Inflammatory macrophage (primary cell): ENCODE measurements at places on chromosomes 1 and 21.

GRCh38 chr1:188128761-188129160 lies 1300.0 kb downstream of the PLA2G4A start:
- no peak for DNase-seq

DNA sequence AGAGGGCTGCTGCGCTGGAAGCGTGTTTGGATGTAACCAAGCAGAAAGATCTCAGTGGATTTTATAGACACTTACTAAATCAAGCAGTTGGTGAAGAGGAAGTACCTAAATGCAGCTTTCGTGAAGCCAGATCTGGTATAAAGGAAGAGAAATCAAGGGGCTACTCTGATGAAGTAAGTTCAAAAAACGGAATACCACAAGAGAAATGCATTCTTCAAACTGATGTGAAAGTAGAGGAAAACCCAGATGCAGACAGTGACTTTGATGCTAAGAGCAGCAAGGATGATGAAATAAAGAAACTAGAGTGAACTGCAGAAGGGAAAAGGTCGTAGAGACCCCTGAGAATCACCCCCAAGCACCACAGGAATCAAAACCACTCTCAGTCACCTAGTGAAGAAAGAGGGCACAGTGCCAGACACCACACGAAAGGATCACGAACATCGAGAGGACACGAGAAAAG lies 40.8 kb upstream of the NEXN start:
- DNase-seq = no peak

DNA sequence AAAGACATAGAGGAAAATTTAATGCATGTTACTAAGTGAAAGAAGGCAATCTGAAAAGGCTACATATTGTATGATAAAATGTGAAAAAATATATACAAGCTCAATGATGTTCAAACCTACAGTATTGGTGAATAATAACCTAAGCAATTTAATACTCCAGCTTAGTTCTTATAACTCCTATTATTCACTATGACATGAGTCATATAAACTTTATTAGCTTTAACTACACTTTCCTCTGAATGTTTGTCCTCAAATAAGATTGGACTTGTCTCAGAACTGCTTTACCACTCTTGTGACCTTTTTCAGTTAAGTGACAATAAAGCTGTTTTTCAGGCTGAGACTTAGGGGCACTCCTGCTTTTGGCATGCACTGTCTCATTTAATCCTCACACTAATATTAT lies 50.9 kb downstream of the CNST start:
- no peak for DNase-seq

DNA sequence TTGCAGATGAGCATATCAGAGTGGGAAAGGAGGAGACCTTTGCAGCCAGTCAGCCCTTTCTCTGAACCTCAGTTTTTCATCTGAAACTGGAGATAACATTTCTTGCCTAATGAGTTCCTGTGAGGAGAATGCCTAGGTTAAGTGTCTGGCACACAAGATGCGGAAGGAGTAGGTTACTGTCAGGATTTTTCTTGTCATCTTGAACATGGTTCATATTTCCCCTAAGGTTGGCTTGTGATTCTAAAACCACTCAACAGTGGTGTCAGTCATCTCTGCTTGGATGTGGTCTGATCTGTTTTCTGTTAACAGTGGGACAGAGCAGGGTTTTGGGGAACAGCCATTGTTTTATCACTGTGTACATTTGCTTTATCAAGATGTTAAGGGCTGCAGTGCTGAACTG lies 70.6 kb downstream of the TGFB2 start:
- no peak for DNase-seq

DNA sequence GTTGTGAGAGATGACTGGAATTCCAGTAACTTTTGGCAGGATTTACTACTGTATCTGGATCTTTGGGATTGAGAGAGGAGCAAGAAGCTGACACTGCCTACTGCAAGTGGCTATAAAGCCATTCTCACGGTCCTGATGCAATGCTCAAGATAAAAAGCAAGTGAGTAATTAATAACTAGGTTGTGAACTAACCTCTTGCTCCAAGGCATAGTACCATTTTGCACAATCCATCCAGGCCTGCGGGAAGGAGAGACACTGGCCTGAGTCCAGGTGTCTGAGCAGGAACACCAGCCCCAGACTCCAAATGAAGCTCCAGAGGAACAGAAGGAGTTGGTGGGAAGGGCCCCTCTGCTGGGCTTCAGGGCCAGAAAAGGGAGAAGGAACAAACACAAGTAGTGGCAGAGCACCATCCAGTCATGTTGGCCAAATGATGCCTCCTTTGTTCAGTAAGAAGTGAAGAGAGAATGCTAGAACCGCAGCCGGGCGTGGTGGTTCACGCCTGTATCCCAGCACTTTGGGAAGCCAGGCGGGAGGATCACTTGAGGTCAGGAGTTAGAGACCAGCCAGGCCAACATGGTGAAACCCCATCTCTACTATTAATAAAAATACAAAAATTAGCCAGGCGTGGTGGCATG lies 9.9 kb upstream of the SLC45A3 start:
- DNase-seq = no peak

DNA sequence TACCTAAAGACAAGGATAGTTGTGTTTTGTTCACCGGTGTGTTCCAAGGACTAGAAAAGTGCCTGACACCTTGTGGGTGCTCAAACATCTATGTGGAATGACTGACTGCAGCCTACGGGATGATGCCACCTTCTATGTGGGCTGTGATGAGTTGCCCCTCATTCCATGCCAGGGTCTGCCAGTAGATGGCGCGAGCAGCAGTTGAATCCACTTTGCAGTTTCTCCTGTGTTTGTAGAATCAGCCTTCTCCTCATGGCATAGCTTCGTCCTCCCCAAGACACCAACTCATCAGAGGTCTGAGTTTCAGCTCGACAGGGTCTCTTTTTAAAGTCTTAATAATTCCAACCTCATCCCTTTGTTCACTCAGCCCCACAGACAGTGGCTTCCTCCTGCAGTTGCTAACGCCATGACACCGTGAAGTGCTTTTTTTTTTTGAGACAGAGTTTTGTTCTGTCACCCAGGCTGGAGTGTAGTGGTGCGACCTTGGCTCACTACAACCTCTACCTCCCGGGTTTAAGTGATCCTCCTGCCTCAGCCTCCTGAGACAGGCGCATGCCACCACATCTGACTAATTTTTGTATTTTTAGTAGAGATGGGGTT lies 133.7 kb downstream of the CAPN8 start:
- peak; percentile 71 for DNase-seq

GRCh38 chr21:42175110-42175710 lies 43.7 kb upstream of the ABCG1 start:
- DNase-seq = no peak

GRCh38 chr1:61151565-61151964 lies 69.2 kb downstream of the NFIA start:
- DNase-seq = no peak

GRCh38 chr1:100773444-100773843 lies 53.9 kb downstream of the VCAM1 start:
- DNase-seq = no peak
